ENCODE measurements at places on chromosomes 12 and 14. TPM values are rescaled to one million over a fixed set of nuclear protein-coding genes. Genes with fewer than 3 reads are reported as not detected.

ENTPD5 gene
- 58.3 TPM for total RNA-seq

A2M gene
- 231 TPM for total RNA-seq

ADGRD1 gene
- total RNA-seq = 43.8 TPM

TMED8 gene
- total RNA-seq = 1.7 TPM

NYNRIN gene
- total RNA-seq = 15.6 TPM

DTX1 gene
- total RNA-seq = 0.43 TPM

FBLN5 gene
- 48.8 TPM for total RNA-seq
